ENCODE measurements at places on chromosomes 1 and 21.

DNA sequence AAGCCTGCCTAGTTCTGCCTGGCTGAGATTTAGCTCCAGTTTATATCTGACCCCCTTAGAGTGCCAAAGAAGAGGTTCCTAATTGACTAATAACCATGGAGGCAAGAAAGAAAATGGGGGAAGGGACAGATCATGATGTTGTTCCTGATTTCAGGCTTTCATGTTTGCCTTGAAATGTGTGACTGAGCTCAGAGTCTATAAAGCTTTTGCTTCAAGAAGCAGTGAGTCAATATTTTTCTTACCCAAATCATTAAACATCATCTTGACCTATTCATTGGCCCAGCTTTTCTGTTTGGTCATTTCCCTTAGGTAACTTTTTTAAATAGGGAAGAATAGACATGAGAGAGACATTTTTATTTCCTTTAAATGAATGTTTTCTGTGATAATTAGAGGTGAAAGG is 55.9 kb downstream of the HHAT start:
- no peak for DNase-seq

DNA sequence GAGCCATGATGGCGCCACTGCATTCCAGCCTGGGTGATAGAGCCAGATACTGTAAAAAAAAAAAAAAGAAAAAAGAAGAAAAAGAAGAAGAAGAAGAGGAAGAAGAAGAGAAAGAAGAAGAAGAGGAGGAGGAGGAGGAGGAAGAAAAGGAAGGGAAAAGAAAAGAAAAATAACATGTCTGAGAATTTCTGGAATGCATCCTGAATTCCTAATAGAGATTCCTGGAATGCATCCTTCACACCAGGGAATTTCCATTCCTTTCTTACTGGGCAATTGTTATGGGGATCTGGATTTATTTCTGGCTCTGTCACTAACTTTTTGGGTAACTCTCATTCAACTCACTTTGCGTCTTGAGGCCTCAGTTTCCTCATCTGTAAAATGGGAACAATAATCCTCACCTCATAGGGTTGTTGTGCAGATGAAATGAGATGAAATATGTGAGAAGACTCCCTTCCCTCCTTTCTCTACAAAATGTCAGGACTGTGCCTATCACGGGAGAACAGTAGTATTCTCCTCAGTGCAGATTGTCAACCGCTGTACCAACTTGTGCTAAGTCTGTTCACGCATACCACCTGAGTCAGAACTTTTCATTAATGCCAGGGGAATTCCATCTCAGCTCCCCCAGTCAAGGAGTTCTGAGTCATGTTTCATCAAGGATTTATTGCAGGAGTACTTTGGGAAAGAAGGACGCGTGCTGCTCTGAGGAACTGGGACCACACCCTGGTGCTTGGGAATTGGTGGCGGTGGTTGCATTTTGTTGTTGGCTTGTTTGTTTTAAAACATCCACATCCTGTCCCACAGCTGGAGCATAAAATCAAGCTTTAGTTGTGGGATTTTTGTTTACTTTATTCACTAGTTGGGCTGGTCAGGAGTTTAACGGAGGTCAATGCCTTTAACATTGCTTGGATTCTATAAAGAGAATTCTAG is 42.4 kb upstream of the ROR1 start:
- no peak for DNase-seq

GRCh38 chr1:18830596-18830995 is 28.9 kb downstream of the TAS1R2 start:
- no peak for DNase-seq

DNA sequence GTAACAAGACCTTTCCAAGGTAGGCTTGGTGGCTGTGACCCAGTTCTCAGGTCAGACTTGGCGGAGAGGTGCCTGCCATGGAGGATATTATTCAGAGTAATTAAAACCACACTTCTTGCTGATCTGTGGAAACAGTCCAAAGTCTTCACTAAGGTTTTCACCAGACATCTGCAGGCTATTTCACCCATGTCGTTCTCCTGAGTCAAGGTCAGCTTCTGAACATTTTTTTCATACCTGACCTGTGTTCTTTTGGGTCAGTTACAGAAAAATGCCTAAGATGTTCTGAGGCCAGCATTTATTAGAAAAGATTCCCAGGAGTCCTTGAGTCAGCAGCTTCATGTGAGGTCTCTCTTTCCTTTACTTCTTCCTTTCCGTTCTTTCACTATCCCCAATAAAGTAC is 54.9 kb downstream of the RGL1 start:
- no peak for DNase-seq

DNA sequence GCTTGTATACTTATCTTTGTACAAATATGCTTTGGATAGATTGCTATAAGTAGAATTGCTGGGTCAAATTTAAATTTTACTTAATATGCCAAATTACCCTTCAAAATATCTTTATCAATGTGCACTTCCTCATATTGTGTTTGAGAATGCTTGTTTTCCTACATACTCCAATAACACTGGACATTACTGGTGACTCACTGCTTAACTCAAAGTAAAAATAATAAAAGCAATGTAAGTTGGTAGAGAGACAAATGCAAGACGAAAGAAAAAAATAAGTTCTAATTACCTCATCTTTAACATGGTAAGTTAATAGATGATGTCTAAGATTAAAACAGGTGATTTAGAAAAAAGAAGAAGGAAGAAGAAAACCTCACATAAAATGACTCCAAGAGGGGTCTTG is 7.9 kb upstream of the SH3GLB1 start:
- DNase-seq: no peak

DNA sequence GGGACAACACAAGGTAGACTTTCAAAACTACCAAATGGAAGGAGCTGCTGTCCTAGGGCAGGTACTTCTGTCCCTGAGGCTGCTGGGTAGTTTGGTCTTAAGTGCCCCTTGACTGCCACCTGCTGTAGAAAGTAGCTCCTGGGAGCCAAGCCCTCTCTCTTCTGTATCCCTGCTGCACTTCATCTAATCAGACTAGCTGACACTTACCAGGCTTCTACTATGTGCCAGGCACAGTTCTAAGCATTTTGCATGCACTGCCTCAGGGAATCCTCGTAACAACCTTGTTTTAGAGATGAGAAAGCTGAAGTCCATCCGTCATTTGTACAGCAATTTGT is 15.9 kb upstream of the SRSF4 start:
- DNase-seq: peak; percentile 59

DNA sequence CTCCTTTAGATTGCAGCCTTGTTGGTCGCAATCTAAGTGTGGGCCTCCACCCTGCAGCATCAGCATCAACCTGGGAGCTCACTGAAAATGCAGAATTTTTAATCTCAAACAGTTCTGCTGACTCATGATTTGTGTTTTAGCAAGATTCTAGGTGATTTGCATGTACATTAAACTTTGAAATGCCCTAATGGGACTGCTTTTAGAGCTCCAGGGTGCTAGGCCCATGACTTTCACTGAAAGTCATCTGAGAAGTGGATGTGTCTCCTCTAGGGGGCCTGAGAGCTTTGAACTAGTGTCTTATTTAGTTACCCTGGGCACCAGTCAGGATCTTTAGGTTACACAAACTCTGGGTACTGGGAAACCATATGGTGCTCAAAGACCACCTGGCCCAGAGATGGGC is 9.0 kb downstream of the TRIM67 start:
- no peak for DNase-seq

GRCh38 chr1:10181154-10181553 is 29.2 kb upstream of the KIF1B start:
- no peak for DNase-seq

- DNase-seq: no peak
These were observed 1.4 kb downstream of the USP25 start for GRCh38 chr21:15731243-15731613.

GRCh38 chr1:38242506-38242905 is 195.9 kb upstream of the POU3F1 start:
- no peak for DNase-seq

- no peak for DNase-seq
These were observed 30.4 kb downstream of the APP start for GRCh38 chr21:26140164-26140579.

DNA sequence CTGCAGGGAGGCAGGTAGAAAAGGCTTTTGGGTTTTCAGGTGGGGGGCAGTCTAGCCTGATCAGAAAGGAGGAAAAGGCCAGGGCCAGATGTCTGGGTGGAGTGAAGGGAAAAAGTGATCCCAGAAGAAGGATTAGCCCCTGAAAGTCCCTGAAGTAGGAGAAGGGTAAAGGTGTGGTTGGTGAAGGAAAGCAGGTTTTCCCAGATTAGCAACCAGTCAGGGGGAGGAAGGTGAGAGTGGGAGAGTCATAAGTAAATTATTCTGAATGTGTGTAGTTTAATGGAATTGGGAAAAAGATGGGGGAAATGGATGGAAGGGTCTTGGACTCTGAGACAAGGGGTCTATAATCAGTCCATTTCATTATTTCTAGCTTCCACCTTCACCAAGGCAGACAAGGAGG is 647 bp upstream of the SPRR1A start:
- no peak for DNase-seq

- no peak for DNase-seq
These were observed 1536.8 kb downstream of the KCNT2 start for GRCh38 chr1:195071461-195071860.

- no peak for DNase-seq
These were observed 46.5 kb downstream of the HLX start for GRCh38 chr1:220925707-220926106.

DNA sequence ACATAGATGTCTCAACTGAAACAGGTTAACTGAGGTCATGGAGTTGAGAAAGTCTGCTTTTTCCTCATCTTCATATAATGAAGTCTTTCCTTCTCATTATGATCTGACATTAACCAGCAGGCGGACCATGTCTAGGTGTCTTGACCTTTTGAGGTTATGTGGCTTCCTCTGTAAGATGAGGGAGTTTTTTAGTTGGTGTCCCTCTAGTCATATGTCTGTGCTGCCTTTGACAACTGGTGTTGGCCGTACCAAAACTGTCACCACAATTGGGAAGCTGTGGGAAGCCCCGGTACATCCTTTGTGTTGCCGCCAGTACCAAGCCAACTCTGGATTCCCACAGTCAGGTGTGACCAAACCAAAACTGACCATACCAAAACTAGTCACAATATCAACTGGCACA is 105.1 kb downstream of the PBX1 start:
- no peak for DNase-seq

- no peak for DNase-seq
These were observed 50.3 kb downstream of the PCSK9 start for GRCh38 chr1:55089683-55090082.

- DNase-seq: no peak
These were observed 11.7 kb upstream of the MFAP2 start for GRCh38 chr1:16992102-16992501.

DNA sequence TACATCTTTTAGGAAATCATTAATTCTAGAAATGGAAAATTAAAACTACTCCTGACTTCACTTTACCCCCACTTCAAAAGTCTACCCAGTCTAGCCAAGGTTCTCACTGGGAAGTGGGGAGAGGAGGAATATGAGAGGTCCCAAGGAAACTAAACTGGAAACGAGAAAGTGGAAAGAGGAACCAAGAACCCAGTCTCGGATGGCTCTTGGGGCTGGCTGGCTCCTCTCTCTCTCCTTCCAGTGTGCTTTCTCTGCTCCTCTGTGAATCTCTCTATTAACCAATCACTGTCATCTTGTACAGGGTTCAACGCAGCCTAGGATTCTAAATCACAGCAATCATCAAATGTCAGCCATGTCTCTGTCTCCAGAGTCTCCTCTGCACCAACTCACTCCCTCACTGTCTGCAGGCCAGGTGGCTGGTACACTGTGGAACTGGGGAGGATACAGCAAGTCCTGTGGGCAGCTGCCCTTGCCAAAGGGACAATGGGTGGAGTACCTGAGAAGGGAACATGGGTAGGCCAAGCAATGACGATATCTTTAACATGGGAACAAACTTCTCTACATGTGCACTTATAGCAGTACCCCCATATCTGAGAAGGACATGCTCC is 33.7 kb downstream of the GNB1 start:
- DNase-seq: no peak

DNA sequence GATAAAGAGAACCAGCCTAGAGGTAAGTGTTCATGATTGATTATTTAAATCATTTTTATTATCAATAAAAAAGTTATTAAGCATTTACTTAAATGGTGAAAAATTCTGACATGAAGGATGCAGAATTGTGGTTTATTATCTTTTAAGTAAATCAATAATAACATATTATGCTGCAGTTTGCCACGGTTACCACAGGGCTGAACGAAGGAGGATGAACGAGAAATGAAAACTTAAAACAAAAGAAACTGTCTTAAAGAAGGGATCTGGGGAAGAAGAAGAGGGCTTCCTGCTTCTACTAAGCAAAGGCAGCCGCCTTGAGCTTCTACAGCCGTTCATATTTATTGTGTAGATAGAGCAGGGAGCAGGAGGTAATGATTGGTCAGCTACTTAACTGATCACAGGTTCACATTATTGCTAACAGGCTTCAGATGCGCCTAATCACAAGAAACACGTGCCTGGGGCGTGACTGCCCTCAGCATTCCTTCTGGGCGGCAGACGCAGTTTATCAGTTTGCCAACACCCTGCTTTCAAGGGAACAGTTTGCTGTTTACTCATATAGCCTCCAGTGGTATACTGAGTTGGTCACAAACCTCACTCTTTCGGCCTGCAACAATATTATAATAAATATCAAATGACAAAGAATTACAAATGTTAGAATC is 5.8 kb upstream of the FNBP1L start:
- no peak for DNase-seq

DNA sequence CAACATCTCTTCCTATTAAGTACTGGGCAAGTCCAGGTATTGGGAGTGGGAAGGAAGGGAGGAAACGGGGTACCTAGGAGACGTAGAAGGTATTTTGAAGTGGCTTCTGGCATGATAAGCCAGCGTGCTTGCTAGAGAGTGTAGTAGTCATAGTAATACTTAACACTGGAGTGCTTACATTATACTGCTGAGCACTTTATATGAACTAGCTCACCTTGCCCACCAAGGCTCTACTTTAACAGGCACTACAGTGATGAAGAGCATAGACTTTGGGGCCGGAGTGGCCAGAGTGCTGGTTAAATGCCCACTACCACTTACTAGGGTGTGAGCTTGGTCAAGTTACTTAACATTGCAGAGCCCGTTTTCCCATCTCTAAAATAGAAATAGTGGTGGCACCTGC is 61.7 kb downstream of the ACP6 start:
- DNase-seq: no peak

All from NCI-H2107 (cell line).